ENCODE measurements at places on chromosomes 4 and X.

- no peak for DNase-seq
These were observed 27.0 kb upstream of the RAB28 start for GRCh38 chr4:13511101-13511500.

DNA sequence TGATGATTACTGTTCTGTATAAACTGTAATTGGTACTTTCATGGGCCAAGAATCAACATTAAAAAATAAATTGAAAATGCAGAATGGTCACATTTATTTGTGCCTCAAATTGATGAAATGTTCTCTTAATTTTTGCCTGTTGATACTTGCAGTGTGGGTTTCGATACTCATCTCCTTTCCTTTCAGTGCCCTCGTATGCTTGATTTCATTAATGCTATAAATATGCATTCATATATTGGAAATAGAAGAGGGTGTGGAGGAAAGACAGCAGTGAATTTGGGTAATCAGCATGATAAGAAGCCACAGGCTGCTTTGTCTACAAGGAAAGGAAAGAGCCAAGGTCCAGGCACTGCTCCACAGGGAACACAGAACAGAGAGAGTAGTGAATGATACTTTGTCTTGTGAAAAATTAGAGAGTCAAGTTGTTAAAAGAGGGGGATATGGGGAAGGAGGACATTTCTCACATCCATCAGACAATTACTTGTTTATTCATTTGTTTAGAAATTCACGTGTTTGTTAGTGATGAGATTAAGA, 1.0 kb upstream of the DDX60 start:
- DNase-seq, result no peak

DNA sequence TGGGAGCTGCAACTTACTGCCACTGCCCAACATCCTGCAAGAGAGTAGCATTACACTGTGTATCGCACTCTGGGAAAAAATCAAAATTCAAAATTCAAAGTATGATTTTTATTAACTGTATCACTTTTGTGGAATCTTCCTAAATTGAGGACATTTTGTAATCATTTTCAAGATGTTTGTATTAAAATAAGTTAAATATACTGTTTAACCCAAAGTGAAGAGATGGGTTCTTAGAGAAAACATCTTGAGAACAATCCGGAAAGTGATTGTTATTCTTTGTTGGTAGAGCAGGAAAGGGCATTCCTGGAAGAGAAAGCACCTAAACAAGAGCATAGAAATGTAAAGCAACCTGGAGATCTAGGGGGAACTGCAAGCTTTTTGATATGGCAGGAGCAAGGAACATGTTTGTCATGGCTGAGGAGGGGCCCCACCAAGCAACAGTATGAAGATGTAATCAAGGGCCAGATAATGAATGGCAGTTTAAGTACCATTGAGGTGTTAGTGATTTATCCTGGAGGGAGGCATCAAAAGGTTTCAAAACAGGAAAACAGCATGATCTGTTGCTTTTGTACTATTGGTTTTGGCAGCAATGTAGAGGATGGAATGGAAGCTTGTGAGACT, 14.1 kb upstream of the SEC24D start:
- DNase-seq, result no peak

DNA sequence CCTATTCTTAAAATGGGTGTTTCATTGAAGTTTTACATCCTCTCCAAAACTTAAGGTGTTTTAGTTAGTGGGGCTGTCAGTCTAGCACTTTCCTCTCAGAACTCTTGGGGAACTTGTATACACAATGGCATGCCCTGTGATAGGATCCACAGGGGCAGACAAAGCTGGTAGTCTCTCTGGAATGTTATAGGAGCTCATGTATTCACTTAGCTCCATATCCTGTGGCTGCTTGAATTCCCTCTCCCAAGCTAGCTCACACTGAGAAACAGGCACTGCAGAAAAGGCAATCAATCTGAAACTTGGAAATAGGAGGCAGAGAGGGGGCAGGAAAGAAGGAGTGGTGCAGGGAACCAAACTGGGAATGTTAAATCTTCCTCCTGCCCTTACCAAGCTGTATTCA, 26.3 kb upstream of the ARMCX2 start:
- no peak for DNase-seq

DNA sequence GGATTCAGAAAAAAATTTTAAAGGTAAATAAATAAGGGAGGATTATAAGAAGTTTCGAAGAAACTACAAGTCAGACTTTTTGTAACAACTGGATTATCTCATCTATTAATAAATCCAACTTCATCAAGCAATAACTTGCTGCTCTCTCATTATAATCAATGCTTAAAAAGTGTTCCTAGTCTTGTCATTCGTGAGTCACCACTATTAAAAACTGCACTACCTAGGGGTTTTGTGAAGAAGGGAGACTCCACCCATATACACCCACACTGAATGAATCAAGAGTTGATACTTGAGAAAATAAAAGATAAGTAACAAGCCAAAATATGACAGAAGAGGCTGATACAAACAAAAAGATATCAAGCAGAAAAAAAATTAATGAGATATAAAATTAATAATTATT, 360.5 kb downstream of the ZNF674 start:
- no peak for DNase-seq

DNA sequence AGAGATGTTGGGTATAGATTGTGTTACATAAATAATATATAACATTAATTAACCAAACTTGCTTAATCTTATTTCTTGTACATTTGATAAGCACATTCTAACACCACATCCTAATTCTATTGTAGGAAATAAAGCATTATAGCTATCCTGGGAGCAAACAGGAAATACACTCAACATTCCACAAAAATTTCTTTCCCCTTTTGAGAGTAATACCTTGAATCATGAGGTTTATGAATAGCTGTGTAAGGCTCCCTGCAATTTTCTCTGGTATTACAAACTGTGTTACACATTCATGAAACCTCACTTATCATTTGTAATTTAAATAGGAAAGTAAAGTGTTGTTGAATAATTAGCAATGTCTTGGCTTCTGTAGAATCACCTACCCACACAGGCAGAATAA, 95.1 kb downstream of the TMEM47 start:
- DNase-seq, result no peak

GRCh38 chrX:140608111-140608510, 101.4 kb upstream of the LINC00632 start:
- no peak for DNase-seq

- no peak for DNase-seq
These were observed 9.7 kb upstream of the RAB28 start for GRCh38 chr4:13493793-13494192.

GRCh38 chrX:131058136-131058868, at the start of gene ARHGAP36:
ARHGAP36 (plus strand) TSS chrX:131058346; CDS start chrX:131081666, 23,320 bp downstream.
- DNase-seq, result no peak

DNA sequence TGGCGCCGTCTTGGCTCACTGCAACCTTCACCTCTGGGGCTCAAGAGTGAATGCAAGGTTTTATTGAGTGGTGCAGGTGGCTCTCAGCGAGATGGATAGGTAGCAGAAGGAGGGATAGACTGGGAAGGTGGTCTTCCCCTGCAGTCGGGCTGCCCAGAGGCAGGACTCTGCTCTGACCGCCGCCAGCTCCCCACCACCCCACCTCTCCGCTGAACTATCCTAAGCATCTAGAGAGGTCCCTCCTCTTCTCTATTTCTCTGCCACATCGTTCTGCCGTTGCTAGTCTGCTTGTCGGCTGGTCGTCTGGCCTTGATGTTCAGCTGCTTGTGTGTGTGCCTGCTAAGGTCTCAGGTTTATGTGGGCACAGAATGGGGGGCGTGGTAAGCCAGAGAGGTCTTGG, 54.5 kb upstream of the UGT2B15 start:
- DNase-seq, result no peak

DNA sequence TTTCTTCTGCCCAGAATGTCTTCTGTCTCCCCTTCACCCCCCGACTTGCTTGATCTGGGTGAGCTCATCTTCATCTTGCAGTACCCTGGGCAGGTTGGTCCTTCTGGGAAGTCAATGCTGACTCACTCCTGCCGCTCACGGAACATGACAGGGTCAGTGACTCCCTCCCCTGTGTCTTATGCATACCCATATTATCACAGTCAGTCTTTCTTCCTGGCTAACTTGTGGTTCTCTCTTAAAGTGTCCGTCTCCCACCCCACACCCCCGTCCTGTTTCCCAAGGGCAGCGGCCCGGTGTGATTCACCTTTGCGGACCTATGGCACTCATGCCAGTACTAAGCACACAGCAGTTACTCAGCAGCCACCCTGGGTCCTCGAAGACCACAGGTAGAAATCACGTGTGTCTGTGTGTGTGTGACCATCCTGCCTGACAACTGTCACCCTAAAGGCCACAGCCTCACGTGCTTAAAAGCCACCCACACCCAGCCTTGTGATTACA, 17.7 kb downstream of the IQSEC2 start:
- DNase-seq, result no peak

DNA sequence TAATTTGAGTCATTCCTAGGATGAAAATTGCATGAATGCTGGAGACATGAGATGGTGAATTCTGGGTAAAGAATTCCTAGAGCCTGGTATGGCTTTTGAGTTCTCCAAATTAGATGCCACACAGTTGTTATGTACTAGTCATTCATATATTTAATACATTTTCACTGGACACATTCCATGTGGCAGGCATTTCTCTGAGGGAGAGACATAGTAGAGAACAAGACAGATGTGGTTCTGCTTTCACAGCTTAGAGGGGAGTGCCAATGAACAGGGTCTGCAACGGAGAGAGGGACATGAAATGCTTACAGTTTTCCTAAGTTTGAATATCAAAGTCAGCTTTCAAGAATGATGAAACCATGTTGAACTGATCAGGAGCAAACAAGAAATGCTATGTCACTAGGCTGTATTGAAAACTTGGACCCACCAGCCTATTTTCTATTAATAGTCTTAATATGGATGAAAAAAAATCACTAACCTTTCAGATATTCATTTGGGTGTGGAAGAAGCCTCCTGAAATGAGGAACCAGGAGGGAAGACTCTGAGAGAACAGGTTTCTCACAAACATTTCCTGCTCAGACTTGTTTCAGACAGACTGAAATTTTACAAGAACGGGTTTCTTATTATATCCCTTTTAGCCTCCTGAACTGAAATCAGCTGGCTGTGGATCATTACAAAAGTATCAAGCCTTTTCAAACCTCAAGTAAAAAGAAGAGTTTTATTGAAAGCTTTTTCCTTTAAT, 276.0 kb upstream of the TET2 start:
- DNase-seq, result no peak

GRCh38 chrX:135543924-135544323, 23.5 kb downstream of the INTS6L start:
- DNase-seq, result no peak

DNA sequence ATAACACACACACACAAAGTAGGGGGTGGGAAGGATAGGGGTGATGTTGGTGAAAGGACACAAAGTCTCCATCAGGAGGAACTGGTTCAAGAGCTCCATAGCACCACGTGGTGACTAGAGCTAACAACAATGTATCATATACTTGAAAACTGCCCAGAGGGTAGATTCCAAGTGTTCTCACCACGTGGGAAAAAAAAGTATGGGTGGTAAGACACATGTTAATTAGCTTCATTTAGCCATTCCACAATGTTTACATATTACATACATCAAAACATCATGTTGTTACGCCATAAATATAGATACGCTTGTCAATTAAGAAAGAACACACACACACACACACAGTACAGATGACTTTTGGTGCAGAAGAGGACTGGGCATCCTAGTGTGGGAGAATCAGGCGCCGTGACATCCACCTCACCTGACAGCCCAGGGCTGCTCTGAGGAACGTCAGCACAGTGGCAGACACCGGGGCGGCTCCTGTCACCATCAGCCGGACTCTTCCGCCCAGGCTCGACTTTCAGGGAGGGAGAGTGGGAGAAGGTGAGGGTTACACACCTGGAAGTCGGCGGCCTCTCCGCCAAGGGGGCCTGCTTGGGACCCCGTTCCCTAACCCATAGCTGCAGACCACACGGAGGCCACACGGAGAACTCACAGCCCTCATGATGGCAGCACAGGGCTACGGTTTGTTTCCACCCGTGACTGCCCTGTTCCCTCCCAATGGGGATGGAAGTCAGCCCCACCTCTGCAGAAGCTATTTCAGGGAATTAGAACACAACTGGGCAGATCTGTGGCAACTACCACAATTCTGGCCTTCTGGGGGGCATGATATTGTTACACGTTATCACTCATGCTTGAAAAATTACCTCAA, 31.8 kb upstream of the CENPU start:
- no peak for DNase-seq

DNA sequence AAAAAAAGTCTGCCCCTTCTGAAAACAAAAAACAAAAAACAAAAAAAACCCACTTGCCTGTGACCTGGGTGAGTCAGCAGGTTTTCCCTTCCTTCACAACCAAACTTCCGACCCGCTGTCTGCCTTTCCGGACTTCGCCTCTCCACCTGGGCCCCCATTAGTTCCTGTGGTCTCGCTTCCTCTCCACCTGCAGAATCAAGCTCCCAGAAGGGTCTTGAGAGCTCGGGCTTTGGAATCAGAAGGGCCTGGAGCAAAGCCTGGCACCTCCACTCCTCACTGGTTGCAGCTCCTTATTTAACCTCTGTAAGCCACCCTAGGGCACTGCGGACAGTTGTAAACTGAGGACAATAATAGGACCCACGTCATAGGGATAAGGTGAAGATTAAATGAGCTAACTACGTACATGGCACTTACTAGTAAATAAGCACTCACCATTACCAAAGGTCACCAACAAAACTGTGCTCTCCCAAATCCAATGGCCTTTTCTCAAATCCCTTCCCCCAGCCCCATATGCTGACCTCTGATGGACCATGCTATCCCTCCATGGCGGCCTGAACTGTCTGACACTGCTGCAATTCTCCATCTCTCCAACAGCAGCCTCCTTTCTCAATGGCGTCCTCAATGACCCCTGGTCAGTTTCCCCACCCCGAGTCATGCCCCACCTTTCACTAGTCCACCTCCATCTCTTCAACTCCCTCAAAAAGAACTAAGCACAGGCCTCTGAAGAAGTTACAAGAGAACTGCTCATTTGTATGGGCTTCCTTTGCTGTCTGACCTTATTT, 64.2 kb downstream of the IRF2 start:
- no peak for DNase-seq

DNA sequence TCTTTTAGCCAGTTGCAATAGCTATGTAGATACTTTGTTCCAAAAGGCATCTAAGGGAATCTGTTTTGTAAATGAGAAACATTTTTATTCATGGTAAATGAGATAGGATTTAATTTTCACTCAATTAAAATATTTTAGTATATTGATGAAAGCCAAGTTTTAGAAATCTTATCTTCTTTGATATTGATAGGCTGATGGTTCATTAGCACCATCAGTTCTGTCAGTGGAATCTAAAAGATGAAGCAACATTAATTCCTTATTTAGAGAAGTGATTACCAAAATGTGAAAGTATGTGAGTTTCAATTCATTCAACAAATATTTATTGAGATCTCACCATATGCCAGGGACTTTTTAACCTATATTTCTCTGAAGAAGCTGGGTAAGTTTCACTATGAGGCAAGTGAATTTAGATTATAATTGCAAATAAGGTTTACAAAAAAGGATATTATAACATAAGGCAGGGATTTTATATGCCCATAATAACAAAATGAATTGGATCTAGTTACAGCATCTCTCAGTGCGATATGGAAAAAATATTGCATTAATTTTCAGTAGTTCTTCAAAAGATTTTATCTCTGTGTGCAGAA, 79.3 kb downstream of the GABRB1 start:
- DNase-seq, result no peak

- DNase-seq, result no peak
These were observed 369.3 kb downstream of the FBXW7 start for GRCh38 chr4:152166567-152166966.

- DNase-seq, result no peak
These were observed 104.4 kb downstream of the PJA1 start for GRCh38 chrX:69060631-69061408.
